ENCODE measurements at places on chromosomes 2 and 18. TPM values are rescaled to one million over a fixed set of nuclear protein-coding genes. Genes with fewer than 3 reads are reported as not detected.
A peak's percentile ranks its signal among the peaks of the same experiment; 100 is the strongest.

- H3K36me3 ChIP-seq: no peaks in the 10 kb centered on the region
- no peak overlapping the region for H3K27ac ChIP-seq
- peaks cover 61% of the 10 kb centered on the region for H3K27me3 ChIP-seq
- no peak overlapping the region for H3K4me3 ChIP-seq
Measured at GRCh38 chr18:23684515-23685197, 4.6 kb upstream of the LAMA3 start.

The RIT2 gene
- total RNA-seq: not detected

GRCh38 chr2:44360749-44361329, 455 bp downstream of the PREPL start:
- H3K27ac ChIP-seq: peak overlapping the region; percentile 100
- H3K4me3 ChIP-seq: peak overlapping the region; percentile 91
- DNase-seq: peak; percentile 23
- H3K27me3 ChIP-seq: no peaks in the 10 kb centered on the region
- no peaks in the 10 kb centered on the region for H3K36me3 ChIP-seq

DNA sequence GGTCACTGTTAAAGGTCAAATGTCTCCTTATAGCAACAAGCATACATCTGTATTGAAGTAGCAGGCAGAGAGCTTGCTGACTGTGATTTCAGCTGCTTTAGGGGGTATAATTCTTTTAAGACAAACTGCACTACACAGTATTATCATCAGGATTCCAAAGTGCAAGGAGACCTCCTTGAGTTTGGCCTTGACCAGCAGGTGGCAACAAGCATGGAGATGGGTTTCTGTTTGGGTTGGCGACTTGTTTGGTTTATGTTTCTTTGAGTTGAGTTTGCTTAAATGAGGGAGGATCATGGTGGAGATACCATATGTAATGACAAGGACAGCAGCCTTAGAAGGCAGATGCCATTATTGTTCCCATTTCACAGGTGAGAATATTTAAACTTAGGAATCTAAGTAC, 681.0 kb upstream of the ID2 start:
- no peak overlapping the region for H3K4me3 ChIP-seq
- H3K4me1 ChIP-seq: peaks cover 21% of the 10 kb centered on the region
- no peaks in the 10 kb centered on the region for H3K27me3 ChIP-seq
- no peak overlapping the region for H3K27ac ChIP-seq

GRCh38 chr18:64693766-64694165, 544.9 kb upstream of the LINC00305 start:
- DNase-seq: no peak
- H3K4me3 ChIP-seq: no peak overlapping the region
- no peak overlapping the region for H3K27ac ChIP-seq
- no peaks in the 10 kb centered on the region for H3K4me1 ChIP-seq
- no peaks in the 10 kb centered on the region for H3K36me3 ChIP-seq

Data from activated CD8-positive, alpha-beta T cell treated with anti-CD3 and anti-CD28 coated beads, Interleukin-2, amount 10 ng/mL, durations not matched to agents 7 days and 5 days (primary cell).